ENCODE measurements at places on chromosomes 5 and 9.

DNA sequence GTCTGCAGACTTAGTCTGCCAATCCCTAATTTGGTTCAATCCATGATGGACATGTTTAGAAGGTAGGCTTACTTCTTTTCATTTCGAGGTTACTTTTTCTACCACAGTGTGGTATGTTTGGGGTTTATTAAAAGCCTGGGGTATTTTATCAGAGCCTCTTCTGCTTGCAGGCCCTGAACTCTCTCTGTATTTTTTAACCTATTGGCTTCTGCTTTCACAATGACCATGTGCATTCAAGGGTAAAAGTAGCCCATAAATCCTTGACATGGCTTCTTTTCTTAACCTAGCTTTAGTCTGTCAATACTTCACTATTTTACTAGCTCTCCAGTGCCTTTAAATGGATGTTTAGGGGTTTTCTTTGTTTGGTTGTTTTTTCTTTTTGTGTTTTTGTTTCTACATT, 286.6 kb downstream of the FER start:
- DNase-seq: no peak

DNA sequence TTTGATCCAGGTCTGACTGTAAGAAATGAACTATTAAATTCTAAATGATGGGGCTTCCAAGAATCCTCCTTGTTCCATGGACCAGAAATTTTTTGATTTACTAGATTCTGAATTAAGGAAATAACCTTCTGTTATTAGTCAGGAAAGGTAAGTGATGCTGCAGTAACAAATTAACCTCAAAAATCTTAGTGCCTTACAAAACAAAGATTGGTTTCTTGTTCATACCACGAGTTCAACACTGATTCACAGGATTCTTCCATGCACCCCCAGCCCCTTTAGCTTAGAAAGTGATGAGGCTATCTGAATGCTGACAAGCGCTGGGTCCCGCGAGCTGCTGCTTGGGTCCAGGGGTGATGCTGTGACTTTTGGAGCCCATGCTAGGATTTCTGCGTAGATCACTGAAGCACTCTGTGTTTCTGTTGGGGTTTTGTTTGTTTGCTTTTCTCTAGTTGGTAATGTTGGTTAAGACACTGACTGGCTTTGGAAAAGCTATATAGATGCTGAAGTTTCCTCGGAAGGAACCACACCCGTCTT, 52.3 kb downstream of the COL15A1 start:
- DNase-seq: no peak

DNA sequence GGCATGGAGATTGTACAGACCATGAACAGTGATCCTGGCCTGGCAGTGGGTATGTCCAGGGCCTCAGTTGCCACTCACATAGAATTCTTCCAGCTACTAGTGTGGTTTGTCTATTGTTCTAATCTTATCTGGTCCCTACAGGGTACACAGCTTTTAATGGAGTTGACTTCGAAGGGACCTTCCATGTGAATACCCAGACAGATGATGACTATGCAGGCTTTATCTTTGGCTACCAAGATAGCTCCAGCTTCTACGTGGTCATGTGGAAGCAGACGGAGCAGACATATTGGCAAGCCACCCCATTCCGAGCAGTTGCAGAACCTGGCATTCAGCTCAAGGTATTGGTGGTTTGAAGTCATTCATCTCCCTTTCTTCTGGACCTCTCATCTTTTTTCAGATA, 43.8 kb downstream of the THBS4 start:
- no peak for DNase-seq

- no peak for DNase-seq
Measured at GRCh38 chr5:125486634-125487033, 740.2 kb upstream of the ZNF608 start.

- DNase-seq: no peak
Measured at GRCh38 chr5:38780316-38780715, 65.5 kb upstream of the OSMR start.

DNA sequence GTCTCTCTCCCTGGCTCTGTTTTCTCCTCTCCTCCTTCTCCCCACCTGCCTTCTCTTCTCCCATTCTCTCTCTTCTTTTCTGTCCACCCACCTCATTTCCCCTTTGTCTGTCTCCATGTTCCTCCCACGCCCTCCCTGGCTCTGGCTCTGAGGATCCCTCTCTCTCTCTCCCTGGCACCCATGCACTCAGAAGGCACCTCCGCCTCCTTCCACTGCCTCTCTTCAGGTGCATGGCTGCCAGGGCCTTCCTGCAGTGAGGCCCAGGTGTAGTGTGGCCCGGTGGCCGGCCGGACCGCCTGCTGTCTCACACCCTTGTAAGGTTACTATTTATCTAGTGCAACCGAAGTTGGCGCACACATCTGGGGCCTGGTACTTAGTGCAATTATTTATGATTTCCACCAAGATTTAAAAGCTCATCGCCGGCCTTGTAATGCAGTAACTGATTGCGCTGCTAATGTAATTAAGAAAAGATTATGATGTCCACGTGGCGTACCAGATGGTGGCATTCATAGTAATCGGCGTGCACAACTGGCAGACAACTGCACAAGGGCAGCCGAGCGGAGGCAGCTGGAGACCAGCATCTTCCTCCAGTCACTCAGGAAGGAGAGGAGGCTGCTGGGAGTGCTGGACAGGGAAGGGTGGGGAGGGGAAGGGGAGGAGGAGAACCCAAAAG, 50.4 kb upstream of the MVB12B start:
- DNase-seq: no peak

DNA sequence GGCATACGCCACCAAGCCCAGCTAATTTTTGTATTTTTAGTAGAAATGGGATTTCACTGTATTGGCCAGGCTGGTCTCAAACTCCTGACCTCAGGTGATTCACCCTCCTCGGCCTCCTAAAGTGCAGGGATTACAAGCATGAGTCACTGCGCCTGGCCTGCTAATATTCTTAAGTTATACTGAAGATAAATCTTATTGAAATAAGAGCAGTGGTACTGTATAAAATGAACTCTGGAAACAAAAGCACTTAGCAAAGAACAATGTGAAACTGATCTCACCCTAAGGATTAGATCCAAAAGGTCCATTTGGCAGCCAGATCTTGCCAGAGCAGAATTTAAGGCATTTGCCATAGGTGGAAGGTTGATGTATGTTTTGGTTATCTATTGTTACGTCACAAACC, 27.1 kb downstream of the CYSTM1 start:
- DNase-seq: no peak

DNA sequence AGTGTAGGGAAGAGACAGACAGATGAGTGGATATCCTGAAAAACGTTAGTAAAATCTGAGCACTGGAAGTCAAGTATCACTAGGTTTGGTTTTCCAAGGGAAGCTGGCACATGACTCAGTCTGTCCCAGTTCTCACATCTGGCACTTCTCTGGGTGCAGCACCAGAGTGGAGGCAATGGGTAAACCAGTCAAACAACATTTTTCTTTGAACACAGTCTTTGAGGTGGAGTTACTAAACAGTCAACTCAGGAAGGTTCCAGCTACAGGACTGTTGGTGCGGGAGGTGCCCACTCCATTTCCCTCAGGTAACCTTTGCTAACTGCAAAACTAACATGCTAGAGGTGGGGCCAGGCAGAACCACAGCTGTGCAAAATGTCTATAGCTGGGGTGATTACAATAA, 301.4 kb upstream of the RFX3 start:
- DNase-seq: no peak

- DNase-seq: no peak
Measured at GRCh38 chr5:142096382-142096781, 12.2 kb upstream of the NDFIP1 start.

GRCh38 chr9:136386018-136386417, 12.5 kb upstream of the CARD9 start:
- no peak for DNase-seq

GRCh38 chr5:58043032-58043945, 416.6 kb downstream of the PLK2 start:
- no peak for DNase-seq

DNA sequence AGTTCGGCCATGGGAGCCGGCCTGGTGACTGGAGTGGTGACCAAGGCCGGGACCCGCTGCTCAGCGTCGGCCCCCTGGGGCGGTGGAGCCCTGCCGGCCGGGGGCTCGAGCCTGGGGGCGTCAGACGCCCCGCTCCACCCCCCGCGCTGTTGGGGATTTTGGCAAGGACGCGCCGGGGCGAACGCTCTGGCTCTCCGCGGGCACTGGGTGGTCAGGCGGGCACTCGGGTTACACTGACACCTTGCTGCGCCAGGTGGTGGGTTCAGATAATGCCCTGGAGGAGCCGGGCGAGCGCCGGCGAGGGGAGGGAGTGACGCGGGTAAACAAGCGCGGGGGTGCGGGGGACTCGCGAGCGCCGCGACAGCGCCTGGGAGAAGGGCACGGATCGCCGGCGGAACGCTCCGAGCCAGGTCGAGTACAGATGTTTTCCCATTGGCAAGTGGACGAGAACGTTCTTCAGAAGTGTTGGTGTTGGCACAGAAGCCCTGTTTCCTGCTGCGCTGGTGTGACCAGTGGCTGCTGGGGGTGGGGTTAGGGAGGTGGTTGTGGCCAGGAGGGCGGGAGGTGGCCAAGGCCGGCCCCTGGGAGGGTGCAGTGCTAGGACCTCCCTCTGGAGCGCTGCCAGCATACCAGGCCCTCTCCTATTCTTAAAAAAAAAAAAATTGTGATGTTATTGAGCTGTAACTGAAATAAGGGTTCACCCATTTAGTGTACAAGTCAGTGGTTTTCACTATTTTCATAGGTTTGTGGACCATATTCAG, 773 bp downstream of the SQSTM1 start:
- DNase-seq: peak; percentile 76

GRCh38 chr9:116032683-116033440, 120.7 kb upstream of the PAPPA start:
- no peak for DNase-seq

DNA sequence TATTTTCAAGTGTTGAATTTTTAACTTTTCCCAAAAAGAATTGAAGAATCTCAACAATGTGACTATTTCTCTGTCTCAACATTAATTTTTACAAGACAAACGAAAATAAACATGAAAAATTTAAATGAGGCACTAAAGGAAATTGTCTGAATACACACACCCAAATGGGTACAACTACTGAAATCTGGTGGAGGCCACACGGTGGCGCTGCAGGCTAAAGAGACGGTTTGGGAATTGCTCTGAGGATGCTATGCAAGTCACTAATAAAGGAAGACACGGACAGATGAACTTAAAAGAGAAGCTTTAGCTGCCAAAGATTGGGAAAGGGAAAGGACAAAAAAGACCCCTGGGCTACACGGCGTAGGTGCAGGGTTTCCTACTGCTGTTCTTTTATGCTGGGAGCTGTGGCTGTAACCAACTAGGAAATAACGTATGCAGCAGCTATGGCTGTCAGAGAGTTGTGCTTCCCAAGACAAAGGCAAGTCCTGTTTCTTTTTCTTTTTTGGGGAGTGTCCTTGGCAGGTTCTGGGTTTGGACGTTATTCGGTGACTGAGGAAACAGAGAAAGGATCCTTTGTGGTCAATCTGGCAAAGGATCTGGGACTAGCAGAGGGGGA, at the start of gene PCDHB10:
Gene PCDHB10, plus strand, starts transcription at position 244 of the 616 bp plus-strand sequence. Its CDS starts 200 bp downstream, at position 444.
- no peak for DNase-seq

GRCh38 chr9:16271967-16272366, 598.5 kb downstream of the BNC2 start:
- no peak for DNase-seq

Measured in AG09309 (cell line).